ENCODE measurements at places on chromosomes 2 and 18. TPM values are rescaled to one million over a fixed set of nuclear protein-coding genes. Genes with fewer than 3 reads are reported as not detected.

DHRS9 gene
- not detected for total RNA-seq

GRCh38 chr2:58976375-58977071 is 735.4 kb upstream of the FANCL start:
- no peaks in the 10 kb centered on the region for H3K36me3 ChIP-seq
- no peak for DNase-seq
- peaks cover 9% of the 10 kb centered on the region for H3K27me3 ChIP-seq
- no peaks in the 10 kb centered on the region for H3K4me1 ChIP-seq
- H3K4me3 ChIP-seq = no peak overlapping the region

DNA sequence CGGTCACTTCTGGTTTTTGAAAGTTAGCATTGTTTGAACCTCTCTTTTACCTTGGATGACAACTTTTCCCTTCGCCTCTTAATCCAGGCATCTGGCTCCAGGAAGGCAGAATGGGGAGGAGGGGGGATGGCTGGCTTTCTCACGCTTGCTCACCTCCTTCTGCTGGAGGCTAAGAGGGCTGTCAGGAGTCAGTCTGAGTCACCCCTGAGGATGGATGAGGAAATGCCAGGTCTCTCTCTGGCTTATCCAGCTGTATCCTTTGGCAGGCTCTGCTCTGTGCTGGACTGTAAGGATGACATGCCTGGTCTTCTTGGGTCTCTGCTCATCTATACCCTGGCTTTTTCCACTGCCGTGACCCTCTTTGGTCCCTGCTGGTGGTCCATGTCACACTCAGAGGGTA is 142.9 kb upstream of the GYPC start:
- no peaks in the 10 kb centered on the region for H3K36me3 ChIP-seq
- H3K27ac ChIP-seq = no peak overlapping the region
- DNase-seq = no peak
- H3K27me3 ChIP-seq = peaks cover 5% of the 10 kb centered on the region

HIBCH gene
- 24.7 TPM for total RNA-seq

GRCh38 chr2:27891673-27892105 is 1.2 kb downstream of the BABAM2 start:
- peaks cover 59% of the 10 kb centered on the region for H3K4me1 ChIP-seq
- peak overlapping the region; percentile 99 for H3K27ac ChIP-seq
- DNase-seq = no peak
- H3K27me3 ChIP-seq = peaks cover 5% of the 10 kb centered on the region
- H3K36me3 ChIP-seq = peaks cover 50% of the 10 kb centered on the region

- peaks cover 17% of the 10 kb centered on the region for H3K36me3 ChIP-seq
- H3K27me3 ChIP-seq = peaks cover 92% of the 10 kb centered on the region
- H3K4me1 ChIP-seq = peaks cover 56% of the 10 kb centered on the region
- DNase-seq = no peak
Observed at GRCh38 chr2:63049970-63050333, 678 bp upstream of the OTX1 start.

ATP6V1B1 gene
- total RNA-seq = not detected

GRCh38 chr2:170148161-170148560 is 29.8 kb upstream of the MYO3B start:
- DNase-seq = no peak
- H3K36me3 ChIP-seq = no peaks in the 10 kb centered on the region
- no peak overlapping the region for H3K4me3 ChIP-seq
- peaks cover 4% of the 10 kb centered on the region for H3K27me3 ChIP-seq

IHH gene
- not detected for total RNA-seq

DNA sequence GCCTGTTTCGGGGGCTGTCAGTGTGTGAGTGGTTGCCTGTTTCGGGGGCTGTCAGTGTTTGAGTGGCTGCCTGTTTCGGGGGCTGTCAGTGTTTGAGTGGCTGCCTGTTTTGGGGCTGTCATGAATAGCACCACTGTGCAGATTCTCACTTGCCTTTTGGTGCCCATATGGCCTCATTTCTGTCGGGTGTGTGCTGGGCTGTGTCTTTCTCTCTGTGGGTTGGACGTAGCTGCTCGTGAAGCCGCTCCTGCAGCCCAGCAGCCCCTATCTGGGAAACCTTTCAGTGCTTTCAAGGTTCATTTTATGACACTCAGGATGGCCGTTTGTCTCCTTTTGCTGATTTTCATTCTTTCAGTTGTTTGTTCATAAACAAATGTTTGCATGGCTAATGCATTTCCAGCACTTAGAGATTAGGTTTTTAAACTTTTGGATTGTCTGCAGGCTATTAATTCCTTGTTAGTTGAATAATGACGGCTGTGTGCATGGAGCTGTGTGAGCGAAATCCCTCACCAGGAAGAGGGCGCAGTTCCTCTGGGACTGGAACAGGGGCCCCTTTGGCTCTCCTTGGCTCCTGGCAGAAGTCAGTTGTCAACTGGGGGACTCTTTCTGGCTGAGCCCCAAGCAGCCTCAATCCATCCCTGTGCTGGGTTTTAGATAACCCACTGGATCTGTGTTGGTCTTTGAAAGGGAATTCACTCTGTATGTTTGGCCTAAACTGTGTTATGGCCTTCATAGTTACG is 10.8 kb downstream of the AGAP1 start:
- H3K4me3 ChIP-seq = no peak overlapping the region
- H3K27me3 ChIP-seq = peaks cover 67% of the 10 kb centered on the region
- DNase-seq = no peak
- no peak overlapping the region for H3K27ac ChIP-seq
- H3K36me3 ChIP-seq = no peaks in the 10 kb centered on the region

- DNase-seq = no peak
- no peaks in the 10 kb centered on the region for H3K27me3 ChIP-seq
- peaks cover 3% of the 10 kb centered on the region for H3K4me1 ChIP-seq
- no peak overlapping the region for H3K27ac ChIP-seq
Observed at GRCh38 chr2:69985688-69986087, 24.3 kb upstream of the ASPRV1 start.

CABLES1 gene
- total RNA-seq = 10.0 TPM

B4GALT6 gene
- 3.1 TPM for total RNA-seq

ACMSD gene
- not detected for total RNA-seq

GRCh38 chr2:145984580-145984979 is 1464.7 kb upstream of the ZEB2 start:
- no peaks in the 10 kb centered on the region for H3K27me3 ChIP-seq
- H3K27ac ChIP-seq = no peak overlapping the region
- no peak overlapping the region for H3K4me3 ChIP-seq

DNA sequence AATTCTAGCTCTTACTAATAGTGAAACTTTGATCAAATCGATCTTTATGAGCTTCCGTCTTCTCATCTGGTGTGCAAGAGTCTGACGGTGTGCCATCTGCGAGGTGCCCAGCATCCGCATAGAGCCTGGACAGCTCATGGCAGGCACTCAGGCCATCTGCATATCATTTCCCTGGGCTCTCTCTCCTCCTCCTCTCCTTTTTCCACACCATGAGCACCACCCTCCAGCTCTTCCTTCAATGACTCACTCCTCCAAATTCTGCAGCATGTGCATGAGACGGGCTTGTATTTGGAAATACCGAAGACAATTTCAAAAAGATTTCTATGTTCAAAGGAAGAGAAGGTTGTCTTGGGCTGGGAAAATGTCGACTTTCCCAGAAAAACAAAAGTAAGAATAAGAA is 161.1 kb downstream of the CCBE1 start:
- H3K27me3 ChIP-seq = peaks cover 26% of the 10 kb centered on the region
- no peaks in the 10 kb centered on the region for H3K4me1 ChIP-seq
- no peak overlapping the region for H3K4me3 ChIP-seq
- no peak overlapping the region for H3K27ac ChIP-seq

- no peak overlapping the region for H3K27ac ChIP-seq
- no peak overlapping the region for H3K4me3 ChIP-seq
- H3K36me3 ChIP-seq = no peaks in the 10 kb centered on the region
Observed at GRCh38 chr2:195252018-195252417, 405.0 kb upstream of the SLC39A10 start.

GRCh38 chr2:177273408-177273807 is 8.9 kb upstream of the NFE2L2 start:
- no peaks in the 10 kb centered on the region for H3K36me3 ChIP-seq
- no peak for DNase-seq
- H3K4me1 ChIP-seq = peaks cover 37% of the 10 kb centered on the region
- peak overlapping the region; percentile 12 for H3K27ac ChIP-seq

- H3K27ac ChIP-seq = peak overlapping the region; percentile 28
- DNase-seq = peak; percentile 50
- H3K4me1 ChIP-seq = peaks cover 12% of the 10 kb centered on the region
- H3K4me3 ChIP-seq = no peak overlapping the region
- H3K27me3 ChIP-seq = no peaks in the 10 kb centered on the region
- peaks cover 11% of the 10 kb centered on the region for H3K36me3 ChIP-seq
Observed at GRCh38 chr2:84741182-84741822, 139.6 kb downstream of the TRABD2A start.

DNA sequence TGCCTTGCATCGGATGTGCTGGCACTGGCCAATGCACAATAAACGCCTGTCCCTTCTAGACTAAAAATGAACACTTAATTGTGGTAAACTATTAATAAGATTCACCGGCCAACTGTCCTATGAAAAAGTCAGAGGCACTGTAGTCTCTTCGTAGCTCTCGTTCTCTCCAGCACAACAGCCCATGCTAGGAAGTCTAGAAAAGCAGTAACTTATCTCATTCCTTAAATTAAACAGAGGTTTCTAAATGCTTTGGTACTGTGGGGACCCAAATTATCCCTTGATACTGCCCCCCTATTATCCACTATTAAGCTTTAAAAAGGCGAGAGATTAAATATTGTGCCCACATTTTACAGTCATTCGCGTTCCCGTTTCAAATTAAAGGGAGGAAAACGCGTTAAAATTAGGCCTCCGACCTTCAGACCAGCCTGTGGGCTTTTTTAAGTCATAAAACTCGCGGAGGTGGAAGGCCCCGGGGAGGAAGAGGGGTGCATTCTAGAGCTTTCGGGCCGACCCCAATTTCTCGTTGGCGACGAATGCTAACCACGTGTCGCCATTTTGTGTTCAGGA is 1.5 kb upstream of the PCBP1 start:
- peaks cover 4% of the 10 kb centered on the region for H3K27me3 ChIP-seq
- peaks cover 46% of the 10 kb centered on the region for H3K4me1 ChIP-seq

DNA sequence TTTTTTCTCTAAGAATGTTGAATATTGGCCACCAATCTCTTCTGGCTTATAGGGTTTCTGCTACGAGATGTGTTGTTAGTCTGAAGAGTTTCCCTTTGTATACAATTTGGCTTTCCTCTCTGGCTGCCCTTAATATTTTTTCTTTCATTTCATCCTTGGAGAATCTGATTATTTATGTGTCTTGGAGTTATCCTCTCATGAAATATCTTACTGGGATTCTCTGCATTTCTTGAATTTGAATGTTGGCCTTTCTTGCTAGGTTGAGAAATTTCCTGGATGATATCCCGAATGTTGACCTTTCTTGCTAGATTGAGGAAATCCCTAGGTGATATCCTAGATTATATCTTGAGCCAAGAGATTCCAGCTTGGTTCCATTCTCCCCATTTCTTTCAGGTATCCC is 125.6 kb downstream of the SLC5A7 start:
- no peaks in the 10 kb centered on the region for H3K36me3 ChIP-seq
- no peak for DNase-seq
- no peaks in the 10 kb centered on the region for H3K27me3 ChIP-seq
- no peaks in the 10 kb centered on the region for H3K4me1 ChIP-seq

EGR4 gene
- total RNA-seq = 0.44 TPM

TBR1 gene
- not detected for total RNA-seq

DNA sequence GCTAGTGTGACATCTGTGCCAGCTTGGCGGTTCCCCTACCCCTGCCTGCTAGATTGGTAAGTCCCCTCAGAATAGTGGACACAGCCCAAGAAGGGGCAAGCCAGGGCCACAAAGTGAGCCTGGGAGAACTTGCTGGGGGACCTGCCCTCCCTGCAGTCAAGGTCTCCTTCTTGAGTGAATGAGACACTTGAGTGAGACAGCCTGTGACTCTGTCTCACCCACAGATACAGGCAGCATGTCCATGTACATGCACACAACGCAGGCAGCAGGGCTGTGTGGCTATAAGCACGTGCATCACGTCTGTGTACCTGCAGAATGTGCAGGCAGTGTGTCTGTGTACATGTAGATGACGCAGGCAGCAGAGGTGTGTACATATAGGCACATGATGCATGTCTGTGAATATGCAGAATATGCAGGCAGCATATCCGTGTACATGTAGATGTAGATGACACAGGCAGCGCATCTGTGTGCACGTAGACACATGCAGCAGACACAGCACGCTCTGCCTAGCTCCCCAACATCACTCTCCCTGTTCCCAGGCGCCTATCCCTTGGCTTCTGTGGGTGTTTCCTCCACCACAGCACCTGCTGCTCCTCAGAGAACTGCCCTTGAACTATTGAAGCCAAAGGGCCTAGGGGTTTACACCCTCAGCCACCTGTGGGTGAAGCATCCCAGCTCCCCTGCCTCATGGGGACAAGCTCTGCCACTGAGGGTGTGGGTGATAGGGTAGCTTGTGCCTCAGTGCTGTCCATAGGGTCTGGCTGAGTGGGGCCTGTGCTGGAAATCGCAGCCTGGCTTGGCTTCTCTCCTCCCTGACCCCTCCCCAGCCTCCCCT is 147.2 kb upstream of the TWIST2 start:
- H3K27ac ChIP-seq = no peak overlapping the region
- H3K4me1 ChIP-seq = no peaks in the 10 kb centered on the region
- no peaks in the 10 kb centered on the region for H3K27me3 ChIP-seq
- no peak overlapping the region for H3K4me3 ChIP-seq

CHAC2 gene
- total RNA-seq = 28.0 TPM

DNA sequence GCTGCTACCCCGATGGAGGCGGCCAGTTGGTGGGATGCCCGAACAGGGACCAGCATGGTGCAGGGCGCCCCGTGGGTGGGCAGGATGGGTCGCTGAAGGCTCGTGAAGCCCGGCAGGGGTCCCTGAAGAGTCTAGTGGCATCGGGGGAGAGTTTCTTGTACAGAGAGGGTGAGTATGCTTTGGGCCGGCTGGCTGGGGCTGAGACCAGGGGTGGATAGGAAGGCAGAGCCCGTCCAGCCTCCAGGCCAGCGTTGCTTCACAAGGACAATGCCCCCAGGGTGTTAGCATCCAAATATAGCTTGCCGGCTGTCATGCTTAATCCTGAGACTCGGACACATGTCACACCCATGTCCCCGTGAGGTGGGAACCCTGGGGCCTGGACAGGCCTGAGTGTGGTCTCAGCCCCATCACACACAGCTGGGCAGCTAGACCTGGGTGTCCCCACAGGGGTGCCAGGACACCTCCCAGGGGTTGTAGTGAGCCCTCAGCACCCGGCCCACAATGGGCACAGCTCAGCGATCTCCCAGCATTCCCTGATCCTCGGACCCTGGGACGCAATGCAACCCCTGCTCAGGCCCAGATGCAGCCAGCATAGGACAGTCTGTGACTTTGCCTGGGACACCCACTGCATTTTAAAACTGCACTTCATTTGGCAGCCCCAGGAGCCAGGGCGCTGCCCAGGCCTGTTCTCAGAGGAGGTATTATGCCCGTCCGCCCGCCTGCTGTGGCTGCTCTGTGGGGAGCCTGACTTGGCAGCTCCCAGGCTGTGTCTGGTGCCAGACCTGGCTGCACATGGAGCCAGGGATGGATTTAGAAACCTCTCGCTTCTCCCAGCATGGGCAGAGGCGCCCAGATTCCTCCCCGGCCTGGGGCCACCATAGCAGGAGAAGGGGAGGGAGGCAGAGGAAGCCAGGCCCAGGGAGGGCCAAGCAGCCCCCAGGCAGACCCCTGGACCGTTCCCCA is 36.4 kb downstream of the RAMP1 start:
- no peaks in the 10 kb centered on the region for H3K27me3 ChIP-seq
- H3K4me3 ChIP-seq = no peak overlapping the region
- no peaks in the 10 kb centered on the region for H3K36me3 ChIP-seq
- DNase-seq = no peak
- H3K4me1 ChIP-seq = peaks cover 16% of the 10 kb centered on the region
- H3K27ac ChIP-seq = no peak overlapping the region

GRCh38 chr2:207182911-207183310 is 17.2 kb upstream of the KLF7 start:
- DNase-seq = no peak
- H3K36me3 ChIP-seq = peaks cover 2% of the 10 kb centered on the region
- H3K27ac ChIP-seq = no peak overlapping the region
- no peaks in the 10 kb centered on the region for H3K4me1 ChIP-seq
- H3K4me3 ChIP-seq = no peak overlapping the region

MERTK gene
- total RNA-seq = 0.33 TPM
